ENCODE measurements at places on chromosomes 3 and 15.

- no peak for DNase-seq
Observed at GRCh38 chr15:90519688-90520087, 10.0 kb upstream of the CRTC3 start.

DNA sequence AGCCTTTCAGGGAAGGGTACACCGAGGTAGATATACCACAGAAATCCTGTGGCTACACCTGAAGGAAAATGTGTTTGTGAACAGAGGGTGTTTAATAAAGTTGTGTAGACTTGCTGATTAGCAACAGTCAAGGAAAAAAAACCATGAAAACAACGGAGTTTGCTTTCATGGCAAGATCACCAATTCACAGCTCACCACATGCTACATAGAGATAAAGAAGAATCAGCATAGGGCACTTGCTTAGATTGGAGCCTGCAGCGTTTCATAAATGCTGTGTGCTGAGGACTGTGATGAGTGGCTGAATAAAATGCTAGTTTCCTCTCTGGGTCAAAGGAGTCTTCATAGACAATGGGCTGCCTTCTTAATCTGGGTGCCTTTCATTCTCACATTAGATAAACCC lies 257.6 kb downstream of the SLC9A9 start:
- DNase-seq: no peak

DNA sequence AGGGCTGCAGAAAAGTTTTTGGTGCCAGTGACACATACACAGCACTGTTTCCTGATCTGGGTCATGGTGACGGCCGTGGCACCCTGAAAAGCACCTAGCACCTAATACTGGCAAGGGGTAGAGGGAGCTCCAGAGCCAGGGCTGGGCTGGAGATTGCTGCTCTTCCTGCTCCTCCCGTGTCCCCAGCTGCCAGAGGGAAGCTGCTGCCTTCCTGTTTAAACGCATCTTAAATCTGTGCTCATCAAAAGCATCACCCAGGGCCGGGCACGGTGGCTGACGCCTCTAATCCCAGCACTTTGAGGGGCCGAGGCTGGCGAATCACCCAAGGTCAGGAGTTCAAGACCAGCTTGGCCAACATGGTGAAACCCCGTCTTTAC lies 156.7 kb upstream of the MEF2A start:
- DNase-seq: no peak

DNA sequence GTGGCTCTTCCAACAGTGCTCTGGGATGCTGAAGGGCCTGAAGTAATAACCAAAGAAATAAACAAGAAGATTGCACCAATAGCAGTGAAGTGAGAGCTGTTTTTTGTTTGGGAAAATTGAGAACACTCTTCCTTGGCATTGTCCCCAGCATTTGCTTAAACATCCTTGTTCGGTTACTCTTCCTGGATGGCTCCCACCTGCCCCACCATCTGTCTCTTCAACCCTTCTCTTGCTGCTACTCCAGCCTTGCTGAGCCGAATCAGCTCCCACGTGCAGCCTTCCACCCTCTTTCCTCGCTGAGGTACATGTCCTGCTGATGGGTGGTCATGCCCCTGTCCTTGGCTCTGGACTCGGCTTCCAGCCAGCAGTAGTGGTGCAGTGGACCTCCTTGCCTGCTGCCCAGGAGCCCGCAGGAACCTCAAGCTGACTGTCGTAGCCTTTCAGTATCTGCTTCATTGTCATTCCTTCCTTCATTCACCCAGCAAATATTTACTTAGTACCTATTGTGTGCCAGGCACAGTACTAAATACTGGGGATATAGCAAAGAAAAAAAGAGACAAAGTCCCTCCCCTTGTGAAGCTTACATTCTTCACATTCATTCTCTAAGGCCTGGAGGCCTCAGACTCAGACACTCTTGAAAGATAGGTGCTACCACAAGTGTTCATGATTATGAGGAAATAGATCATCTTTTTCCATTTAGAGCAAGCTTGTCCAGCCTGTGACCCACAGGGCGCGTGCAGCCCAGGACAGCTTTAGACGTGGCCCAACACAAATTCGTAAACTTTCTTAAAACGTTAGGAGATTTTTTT lies 17.1 kb upstream of the VILL start:
- DNase-seq: no peak

DNA sequence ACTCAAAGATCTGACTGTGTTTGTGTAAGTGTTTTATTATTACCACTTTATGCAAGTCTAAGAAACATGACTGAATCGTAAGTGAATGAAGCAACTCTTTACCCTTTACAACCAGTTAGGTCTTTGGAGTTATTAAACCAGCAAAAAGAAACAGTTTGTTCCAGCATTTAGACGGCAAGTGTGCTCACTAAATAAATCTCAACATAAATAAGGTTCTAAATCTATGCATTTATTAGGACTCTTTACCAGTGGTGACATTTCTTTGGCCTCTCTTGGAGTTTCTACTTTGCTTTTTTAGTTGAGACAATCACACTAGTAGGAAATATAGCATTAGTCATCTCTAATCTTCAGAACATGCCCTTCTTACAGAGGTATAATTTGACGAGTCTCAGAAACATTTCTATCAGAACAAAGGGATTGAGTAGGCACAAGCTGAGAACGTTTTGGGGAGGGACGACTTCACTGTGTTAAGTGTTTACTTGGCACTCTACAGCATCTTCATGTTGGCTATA lies 739.9 kb upstream of the NR2F2 start:
- DNase-seq: no peak

- no peak for DNase-seq
Observed at GRCh38 chr15:73948396-73948795, 22.1 kb downstream of the LOXL1 start.

- DNase-seq: no peak
Observed at GRCh38 chr15:31569836-31570235, 243.2 kb downstream of the KLF13 start.

GRCh38 chr3:129654131-129654530 lies 47.7 kb upstream of the PLXND1 start:
- DNase-seq: no peak

DNA sequence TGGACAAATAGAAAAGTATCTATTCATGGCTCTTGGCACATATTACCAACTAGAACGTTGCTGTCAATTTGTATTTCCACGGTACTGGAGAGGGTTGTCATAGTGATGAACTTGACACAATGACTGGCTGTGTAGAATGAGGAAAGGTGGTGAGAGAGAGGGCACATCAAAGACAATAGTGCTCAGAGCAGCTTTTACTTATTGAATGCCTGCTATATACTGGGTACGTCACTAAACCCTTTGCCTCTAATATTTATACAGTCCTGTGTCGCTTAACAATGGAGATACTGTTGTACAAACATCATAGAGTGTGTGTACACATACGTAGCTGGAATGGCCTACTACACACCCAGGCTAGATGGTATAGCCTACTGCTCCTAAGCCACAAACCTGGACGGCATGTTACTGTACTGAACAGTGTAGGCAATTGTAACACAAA lies 8.3 kb downstream of the TMPRSS7 start:
- no peak for DNase-seq

DNA sequence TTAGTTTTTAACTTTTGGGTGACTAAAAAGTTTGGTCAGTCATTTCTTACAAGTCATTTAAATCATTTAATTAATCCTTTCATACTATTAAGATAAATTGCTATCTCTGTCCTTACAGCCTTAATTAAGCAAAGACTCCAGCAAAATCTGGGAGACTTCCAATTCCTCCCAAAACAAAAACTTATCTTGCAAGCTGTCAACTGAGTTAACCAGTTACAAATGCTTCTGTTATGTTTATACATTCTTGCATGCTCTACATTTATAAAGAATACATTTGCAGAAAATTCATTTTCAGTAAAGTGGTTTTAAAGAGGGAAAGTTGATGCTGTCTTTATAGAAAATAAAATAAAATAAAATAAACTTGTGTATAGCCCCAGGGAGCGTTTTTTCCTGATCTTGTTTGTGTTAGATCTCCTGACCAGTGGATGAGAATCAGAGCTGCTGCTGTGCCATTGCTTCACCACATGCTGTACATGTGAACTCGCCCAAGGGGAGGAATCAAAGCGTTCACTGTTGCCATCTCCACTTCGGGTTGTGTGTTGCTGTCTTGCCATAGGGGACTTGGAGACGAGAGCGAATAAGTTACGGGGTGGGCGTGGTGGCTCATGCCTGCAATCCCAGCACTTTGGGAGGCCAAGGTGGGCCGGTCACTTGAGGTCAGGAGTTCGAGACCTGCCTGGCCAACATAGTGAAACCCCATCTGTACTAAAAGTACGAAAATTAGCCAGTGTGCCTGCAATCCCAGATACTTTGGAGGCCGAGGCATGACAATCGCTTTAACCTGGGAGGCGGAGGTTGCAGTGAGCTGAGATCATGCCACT lies 5.5 kb downstream of the CCR4 start:
- no peak for DNase-seq

GRCh38 chr3:179603321-179603720 lies 1.1 kb downstream of the MRPL47 start:
- no peak for DNase-seq

DNA sequence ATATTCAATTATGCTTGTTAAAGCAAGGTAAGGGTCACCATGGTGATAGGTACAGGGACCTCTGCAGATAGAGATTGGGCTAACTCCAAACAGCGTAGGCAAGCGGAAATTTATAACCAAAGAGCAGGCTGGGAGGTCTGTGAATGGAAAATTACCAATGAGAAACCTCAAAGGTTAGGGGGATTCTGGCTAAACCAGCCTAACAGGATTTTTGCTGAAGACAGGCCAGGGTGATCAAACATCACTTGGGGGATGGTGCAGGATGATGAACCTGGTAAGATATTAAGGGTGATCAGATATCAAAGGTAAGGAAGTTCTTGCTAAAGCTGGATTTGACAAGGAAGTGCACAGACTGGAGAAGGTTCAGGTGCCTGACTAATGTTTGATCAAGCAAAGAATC lies 35.3 kb upstream of the SNRPN start:
- no peak for DNase-seq

Data from GOT3 (cell line).